ENCODE measurements at places on chromosomes 12 and 14. TPM values are rescaled to one million over a fixed set of nuclear protein-coding genes. Genes with fewer than 3 reads are reported as not detected.

The CCND2 gene
- 12.8 TPM for total RNA-seq

The B3GNT4 gene
- under 0.01 TPM for total RNA-seq

The DDX24 gene
- total RNA-seq: 163 TPM

The CPNE6 gene
- total RNA-seq: not detected

The P2RX7 gene
- total RNA-seq: under 0.01 TPM

The SERPINA5 gene
- under 0.01 TPM for total RNA-seq

The ESR2 gene
- total RNA-seq: under 0.01 TPM

The ABCC9 gene
- total RNA-seq: 51.0 TPM

The PMEL gene
- total RNA-seq: 1.1 TPM

The MYL2 gene
- total RNA-seq: not detected

The DYRK4 gene
- total RNA-seq: 28.6 TPM

The ACADS gene
- total RNA-seq: 5.2 TPM

The GUCY2C gene
- not detected for total RNA-seq

The SMIM41 gene
- total RNA-seq: not detected

The GPRC5D gene
- total RNA-seq: not detected

The KLRB1 gene
- not detected for total RNA-seq

The RNASE7 gene
- not detected for total RNA-seq

The NR4A1 gene
- 6.5 TPM for total RNA-seq

Data from regular cardiac myocyte (primary cell).